ENCODE measurements at places on chromosomes 5 and 9. TPM values are rescaled to one million over a fixed set of nuclear protein-coding genes. Genes with fewer than 3 reads are reported as not detected.

DNA sequence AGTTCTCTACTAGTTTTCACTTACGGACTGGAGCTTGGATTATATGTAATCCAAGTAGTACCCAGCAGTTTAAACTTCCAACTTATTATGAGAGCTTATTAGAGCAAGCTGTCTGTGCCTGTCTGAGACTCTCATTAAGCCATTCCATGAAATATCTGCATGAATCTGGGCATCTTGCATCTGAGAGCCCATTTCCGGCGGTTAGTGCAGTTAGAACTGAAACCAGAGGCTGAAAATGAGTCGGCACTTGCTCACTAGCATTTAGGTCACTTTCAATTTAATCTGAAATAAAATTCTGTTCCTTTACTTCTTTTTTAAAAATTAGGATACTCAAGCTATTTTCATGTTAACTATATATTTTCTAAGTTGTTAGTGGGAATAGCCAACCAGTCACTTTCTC is 102.2 kb downstream of the MEGF10 start:
- DNase-seq = no peak

The LRRC19 gene
- not detected for total RNA-seq

DNA sequence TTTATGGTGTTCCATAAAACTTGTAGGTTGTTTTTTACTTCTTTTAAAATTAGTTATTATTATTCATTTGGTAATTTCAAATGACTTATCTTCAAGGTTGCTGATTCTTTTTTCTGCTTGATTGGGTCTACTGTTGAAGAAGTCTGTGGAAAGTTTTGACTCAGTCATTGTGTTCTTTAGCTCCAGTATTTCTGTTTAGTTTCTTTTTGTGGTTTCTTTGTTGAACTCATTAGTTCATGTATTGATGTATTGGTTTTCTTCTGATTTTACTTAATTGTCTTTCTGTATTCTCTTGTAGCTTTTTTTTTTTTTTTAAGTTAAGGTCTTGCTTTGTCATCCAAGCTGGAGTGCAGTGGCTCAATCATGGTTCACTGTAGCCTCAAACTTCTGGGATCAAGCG is 345.4 kb upstream of the MEF2C start:
- no peak for DNase-seq

GRCh38 chr5:107463731-107464130 is 207.0 kb downstream of the EFNA5 start:
- no peak for DNase-seq

The SPATA31C1 gene
- 0.07 TPM for total RNA-seq

DNA sequence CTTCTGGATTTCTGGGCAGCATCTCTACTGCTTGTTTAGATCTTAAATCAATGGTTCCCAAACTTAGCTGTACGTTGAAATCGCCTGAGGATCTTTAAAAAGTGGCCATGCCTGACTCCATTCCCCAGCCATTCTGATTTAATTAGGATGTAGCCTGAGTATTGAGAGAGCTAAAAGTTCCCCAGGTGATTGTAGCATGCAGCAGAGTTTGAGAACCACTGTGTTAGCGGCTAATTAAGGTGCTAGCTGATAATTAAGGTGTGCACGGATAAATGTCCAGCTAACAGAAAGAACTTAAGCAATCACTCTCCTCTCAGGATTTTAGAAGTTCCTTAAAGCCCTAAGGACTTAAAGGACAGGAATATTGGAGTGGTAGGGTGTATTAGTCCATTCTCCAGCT is 89.1 kb downstream of the NMUR2 start:
- DNase-seq = no peak

DNA sequence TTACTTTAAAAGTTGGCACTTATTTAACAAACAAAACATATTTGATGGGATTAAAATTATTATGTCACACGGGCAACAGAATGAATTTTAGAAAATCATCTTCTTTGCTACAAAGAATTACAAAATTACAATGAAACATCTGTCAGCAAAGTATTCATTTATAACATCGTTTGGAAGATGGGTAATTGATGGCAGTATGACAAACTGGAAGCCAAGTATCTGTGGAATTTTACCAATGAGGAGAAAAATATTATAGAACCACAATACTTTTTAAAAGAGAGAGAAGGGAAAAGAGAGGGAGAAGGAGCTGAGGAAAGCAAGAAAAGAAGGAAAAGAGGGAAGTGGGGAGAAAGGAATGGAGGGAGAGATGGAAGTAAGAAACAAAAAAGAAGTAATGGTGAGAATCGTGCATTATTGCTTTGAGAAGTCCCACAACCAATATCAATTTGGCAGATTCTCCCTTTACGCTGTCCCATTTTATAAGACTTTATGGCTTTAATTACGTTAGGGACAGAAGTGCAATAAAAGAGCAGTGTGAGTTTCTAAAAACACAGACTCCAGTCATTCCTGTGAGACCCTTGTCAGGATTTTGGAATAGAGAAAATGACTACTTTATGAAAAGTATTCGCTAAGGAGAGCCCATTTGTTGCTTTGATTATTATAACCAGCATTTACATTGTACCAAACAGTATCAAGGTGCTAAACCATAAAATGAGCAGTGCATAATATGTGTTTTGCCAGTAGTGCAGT is 76.7 kb downstream of the LURAP1L start:
- DNase-seq = no peak

DNA sequence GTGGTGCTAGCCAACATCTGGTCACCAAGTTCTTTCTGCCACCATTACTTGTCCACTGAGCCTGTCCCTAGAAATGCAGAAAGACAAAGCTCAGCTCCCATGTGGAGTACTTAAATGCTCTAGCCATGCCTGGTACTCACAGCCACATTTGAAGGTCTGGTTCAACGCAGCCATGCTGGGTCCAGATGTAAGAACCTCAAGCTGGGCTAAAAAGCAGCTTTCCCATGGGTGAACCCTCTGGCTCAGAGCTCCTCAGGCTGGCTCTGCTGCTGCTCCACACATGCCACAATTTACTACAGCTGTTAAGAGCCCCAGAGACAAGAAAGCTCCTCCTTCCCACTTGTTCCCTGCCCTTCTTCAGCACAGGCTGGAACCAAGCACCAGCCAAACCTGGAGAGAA is 97.1 kb upstream of the LRRTM2 start:
- DNase-seq = no peak

- DNase-seq = peak; percentile 65
Observed at GRCh38 chr5:80672140-80672736, 17.5 kb upstream of the DHFR start.

The ESM1 gene
- total RNA-seq = not detected

GRCh38 chr9:120481248-120481647 is 98.7 kb downstream of the CDK5RAP2 start:
- no peak for DNase-seq
